Activated CD8-positive, alpha-beta memory T cell treated with anti-CD3 and anti-CD28 coated beads, Interleukin-2, amount 50 U/mL, for 4 hours (primary cell): ENCODE measurements at places on chromosomes 12 and 14.

DNA sequence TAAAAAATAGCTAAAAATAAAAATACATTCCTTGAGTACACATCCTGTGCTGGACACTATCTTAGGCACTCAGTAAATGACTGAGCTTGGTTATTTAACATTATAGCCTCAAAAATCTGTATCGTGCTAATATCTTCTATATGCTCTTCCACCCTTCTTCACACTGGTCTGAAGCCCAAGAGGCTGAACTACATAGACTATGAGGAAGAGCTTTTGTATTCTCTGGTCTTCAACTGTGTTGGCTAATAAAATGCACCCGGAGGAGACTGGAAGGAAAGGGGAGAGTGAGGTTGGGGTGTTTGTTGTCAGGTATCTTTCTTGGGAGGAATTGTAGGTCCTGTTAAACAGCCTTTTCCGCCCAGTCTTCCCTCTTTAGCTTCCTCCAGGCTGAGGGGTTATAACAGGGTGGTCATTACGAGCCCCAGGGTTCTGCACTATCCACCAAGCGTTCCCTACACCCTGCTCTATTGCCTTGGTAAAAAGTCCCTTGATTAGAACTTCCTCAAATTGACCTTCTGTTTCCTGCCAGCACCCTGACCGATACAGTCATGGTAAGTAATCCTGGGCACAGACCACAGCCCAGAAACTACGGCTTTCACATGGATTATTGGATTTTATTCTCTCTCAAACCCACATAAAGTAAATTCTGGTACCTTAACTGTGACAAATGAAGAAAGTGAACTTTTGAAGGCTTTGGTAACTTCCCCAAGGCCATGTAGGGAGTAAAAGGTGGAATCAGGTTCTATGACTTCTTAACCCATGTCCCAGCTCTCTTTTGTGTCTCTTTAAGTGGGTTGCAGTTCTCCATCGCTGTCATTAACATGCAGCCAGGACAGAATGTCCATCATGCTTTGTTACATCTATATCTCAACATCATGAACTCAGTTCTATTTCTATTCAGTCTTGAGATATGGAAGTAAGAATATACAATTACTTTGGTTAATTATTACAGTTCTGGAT, 71.3 kb downstream of the PTHLH start:
- DNase-seq: no peak

DNA sequence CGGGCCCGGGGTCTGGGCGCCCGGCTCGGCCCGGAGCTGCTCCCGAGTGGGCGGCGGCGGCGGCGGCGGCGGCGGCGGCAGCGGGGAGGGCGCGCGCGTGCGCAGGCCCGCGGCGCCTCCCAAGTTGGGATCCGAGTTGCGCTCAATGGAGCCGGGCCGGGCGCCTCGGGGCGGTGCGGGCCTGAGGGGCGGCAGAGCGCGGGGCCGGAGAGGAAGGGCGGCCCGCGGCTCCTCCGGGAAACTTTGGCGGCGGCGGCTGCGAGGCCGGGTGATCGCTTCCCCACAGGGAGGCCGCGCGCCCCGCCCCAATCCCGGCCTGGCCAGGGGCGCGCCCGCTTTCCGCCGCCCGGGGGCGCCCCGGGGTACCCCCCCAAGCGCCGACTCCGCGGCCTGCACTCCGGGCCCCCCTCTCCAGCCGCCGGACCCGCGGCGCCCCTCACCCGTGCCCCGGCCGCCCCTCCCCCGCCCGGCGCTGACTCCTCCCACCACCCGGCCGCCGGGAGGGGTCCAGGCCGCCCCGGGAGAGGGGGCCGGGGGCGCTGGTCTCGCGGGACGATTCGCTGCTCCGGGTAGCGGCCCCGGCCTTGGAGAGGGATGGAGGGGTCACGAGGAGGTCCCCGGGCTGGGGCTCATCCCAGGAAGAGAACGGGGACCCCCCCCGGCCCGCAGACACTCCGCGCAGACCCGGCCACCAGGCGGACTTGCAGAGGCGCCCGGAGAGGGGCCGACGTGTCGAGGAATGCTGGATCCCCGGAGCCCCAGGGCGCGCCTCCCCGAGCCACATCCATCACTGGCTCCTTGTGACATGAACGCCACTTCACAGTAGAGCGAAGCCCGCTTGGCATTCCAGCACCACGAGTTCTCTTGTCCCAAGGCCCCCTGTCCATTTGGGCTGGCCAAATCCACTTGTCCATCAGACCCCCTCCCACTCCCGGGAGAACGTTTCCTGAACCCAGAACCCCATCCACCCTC, at the start of gene RILPL1:
Gene RILPL1 (minus strand): TSS at position 48 of the 972 bp plus-strand sequence. CDS start 237 bp downstream, outside the sequence.
- DNase-seq: peak; percentile 54

DNA sequence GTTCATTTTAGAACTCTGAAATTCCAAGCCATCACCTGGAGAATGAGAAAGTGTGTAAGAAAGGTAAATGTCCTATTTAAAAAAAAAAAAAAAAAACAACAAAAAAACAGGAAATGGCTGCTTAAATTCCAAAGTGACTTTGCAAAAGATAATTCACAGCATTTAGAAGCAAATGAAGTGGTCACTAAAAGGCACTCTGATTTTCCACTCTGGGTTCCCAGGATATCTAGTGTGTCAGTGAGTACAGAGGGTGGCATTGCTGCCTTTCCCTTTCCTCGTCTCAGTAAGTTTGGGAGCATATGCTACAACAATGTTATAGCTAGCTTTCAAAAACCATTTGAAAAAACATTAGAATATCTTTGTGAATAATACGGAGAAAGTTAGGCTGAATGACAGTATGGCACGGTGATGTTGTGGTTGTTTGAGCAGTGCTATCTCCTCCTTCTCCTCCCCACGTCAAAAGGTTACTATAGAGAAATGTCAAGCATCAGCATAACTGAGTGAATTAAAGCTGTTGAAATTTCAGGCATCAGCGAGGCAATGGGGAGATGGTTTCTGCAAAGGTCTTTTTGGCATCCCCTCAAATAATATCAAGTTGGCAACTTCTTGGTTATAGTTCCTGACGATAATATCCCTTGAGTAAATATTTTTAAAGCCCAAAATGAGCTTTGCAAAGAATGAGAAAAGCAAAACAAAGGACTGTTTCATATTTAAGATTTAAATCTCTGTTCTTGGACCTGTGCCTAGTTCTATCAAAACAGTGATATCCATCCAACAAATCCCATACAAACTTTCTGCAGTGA, 164.5 kb upstream of the E2F7 start:
- no peak for DNase-seq

- DNase-seq: no peak
Measured at GRCh38 chr14:70905301-70905700, 2.0 kb upstream of the PCNX1 start.

DNA sequence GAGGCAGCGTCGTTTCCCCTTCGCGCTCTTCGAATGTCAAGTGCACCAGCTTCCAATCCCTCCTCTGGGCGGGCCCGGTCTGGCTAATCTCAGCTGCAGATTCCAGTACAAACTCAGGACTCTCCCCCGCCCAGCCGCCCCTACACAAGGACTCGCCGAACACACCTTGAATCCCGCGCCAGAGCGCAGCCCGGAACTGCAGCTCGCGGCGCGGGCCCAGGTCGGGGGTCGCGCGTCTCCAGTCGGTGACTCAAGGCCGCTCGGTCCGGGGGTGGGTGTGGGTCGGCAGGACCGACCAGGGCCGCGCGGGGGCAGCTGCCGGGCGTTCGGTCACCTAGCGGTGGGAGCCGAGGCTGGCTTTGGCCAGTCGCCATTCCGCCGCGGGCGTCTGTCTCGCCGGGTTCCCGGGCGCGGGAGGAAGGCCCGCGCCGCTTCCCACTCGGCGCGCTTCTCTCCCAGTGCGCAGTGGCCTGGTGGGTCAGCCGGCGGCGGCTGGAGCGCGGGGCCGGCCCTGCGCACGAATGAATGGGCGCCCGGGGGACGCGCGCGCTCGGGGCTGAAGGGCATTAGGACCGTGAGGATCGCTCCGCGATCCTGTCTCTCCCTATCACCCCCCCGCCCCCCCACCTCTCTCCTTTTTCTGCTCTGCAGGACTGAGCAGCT, at the start of gene GALNT16:
Gene GALNT16 (plus strand): TSS at position 632 of the 663 bp plus-strand sequence. CDS start 133 bp downstream, outside the sequence.
- DNase-seq: no peak

DNA sequence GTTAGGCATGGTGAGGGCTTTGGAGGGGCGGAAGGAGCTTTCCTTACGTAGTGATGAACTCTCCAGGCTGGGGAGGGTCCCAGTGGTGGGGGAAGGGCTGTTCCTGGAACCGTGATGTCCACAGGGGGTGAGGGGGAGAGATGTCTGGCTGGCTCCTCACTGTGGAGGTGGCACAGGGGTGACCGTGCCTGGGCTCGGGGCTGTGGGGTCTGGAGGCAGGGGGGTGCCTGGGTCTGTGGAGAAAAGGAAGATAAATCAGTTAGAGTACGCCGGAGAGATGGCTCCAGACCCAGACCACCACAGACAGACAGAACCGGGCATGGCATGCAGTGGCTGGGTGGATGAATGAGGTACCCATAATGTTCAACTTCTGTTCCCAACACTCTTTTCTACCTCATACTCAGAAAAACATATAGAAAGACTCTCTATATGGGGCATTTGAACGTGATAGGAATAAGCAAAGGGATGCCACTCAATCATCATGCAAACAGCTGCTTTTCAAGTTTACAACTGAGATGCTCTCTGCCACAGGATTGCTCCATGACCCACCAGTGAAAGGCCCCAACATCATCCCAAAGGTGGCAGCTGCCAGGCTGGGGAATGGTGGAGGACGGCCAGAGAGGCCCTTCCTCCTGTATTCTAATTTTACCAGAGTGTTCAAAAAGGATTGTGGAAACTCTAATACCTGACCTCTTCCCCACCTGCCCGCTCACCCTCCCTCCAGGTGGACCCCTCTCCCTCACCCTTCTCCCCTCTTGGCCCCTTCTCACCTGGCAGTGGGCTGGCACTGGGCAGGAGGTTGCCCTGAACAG, 5.6 kb downstream of the MYL6 start:
- no peak for DNase-seq

- DNase-seq: no peak
Measured at GRCh38 chr12:119674560-119674959, 6.6 kb downstream of the PRKAB1 start.

- no peak for DNase-seq
Measured at GRCh38 chr14:93955850-93956481, 20.4 kb downstream of the ASB2 start.

- no peak for DNase-seq
Measured at GRCh38 chr14:105071326-105071725, 6.1 kb upstream of the GPR132 start.
